ENCODE measurements at places on chromosomes 1 and 21. TPM values are rescaled to one million over a fixed set of nuclear protein-coding genes. Genes with fewer than 3 reads are reported as not detected.

GRCh38 chr1:119266858-119267257 is 101.7 kb upstream of the HAO2 start:
- DNase-seq = no peak

Gene NUAK2
- polyA plus RNA-seq = 9.2 TPM

DNA sequence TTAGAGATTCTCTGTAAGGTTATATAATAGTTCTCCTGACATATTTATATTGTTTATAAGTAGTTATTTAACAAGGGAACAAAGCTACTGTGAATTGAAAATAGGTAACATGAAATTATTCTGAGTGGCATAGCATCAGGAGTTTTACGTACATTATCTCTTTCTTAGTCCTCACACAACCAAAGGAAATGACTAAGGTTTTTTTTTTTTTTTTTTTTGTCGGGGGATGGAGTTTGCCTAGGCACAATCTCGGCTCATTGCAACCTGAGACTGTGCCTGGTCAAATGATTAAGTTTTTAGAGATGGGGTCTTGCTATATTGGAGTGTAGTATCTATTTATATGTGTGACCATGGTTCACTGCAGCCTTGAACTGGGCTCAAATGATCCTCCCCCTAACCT is 24.9 kb downstream of the TMED5 start:
- no peak for DNase-seq

DNA sequence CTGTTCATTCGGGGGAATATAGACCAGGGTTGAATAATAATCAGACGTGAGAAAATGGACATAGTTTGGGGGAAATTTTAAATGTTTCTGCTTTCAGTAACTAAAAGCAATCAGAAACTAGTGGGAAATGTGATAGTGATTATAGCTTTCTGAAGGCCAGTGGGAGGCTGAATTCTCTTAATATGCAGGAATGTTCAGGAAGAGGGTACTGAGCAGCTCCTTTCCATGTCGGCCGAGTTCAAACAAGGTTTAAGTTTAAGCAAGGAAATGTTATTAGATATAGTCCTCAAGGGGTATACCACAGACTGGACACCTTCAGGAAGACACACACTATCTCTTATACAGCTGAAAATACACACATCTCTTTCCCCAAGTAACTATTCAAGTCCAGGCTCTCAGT is 105.5 kb downstream of the HHAT start:
- DNase-seq = no peak

- no peak for DNase-seq
These were observed 491.0 kb downstream of the MATN1 start for GRCh38 chr1:30232288-30232899.

Gene SYT6
- not detected for polyA plus RNA-seq

- DNase-seq = no peak
These were observed 63.8 kb downstream of the ARHGEF16 start for GRCh38 chr1:3518256-3518655.

GRCh38 chr1:199742547-199742946 is 285.0 kb upstream of the NR5A2 start:
- DNase-seq = no peak

GRCh38 chr21:40936771-40937261 is 89.9 kb upstream of the DSCAM start:
- no peak for DNase-seq

- DNase-seq = no peak
These were observed 1133.1 kb downstream of the PLA2G4A start for GRCh38 chr1:187961895-187962294.

- no peak for DNase-seq
These were observed 63.0 kb upstream of the BACH1 start for GRCh38 chr21:29235714-29236197.

DNA sequence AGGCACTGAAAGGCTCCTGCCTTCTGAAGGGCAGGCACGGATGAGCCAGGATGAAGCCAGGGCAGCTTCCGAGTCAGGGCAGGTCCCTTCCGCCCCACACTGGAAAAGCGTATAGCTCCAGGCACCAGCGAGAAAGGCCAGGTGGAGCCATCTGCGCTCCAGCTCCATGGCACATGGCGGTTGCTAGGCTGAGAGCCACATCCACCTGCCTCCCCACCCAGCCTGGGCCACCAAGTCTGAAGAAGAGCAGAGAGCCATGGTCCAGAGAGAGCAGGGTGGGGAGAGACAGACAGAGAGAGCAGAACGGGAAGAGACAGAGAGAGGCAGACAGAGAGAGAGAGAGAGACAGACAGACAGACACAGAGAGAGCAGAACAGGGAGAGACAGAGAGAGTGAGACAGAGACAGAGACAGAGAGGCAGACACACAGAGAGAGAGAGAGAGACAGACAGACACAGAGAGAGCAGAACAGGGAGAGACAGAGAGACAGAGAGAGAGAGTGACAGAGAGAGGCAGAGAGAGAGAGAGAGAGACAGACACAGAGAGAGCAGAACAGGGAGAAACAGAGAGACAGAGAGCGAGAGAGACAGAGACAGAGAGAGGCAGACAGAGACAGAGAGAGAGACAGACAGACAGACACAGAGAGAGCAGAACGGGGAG is 5.2 kb downstream of the FNDC10 start:
- no peak for DNase-seq

DNA sequence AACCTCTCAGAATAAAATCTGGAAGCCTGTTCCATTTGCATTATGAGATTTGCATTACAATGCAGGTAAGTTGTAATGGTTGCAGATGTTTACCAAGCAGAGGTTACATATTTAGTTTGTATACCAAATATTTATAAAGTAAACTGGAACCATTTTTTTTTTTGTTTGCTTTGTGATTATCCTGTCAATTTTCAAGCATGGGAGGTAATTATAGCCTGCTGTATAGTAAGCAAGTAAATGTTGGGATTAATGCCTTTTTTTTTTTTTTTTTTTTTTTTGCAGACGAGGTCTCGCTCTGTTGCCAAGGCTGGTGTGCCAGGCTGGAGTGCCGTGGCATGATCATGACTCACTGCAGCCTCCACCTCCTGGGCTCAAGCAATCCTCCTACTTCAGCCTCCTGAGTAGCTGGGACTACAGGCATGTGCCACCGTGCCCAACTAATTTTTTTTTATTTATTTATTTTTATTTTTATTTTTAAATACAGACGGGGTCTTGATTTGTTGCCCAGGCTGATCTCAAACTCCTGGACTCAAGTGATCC is 21.0 kb downstream of the NFYC start:
- DNase-seq = no peak

Gene KRTAP19-1
- polyA plus RNA-seq = not detected

Gene PCAT6
- polyA plus RNA-seq = 1.8 TPM

- no peak for DNase-seq
These were observed 352.9 kb downstream of the LTN1 start for GRCh38 chr21:28639737-28640136.

DNA sequence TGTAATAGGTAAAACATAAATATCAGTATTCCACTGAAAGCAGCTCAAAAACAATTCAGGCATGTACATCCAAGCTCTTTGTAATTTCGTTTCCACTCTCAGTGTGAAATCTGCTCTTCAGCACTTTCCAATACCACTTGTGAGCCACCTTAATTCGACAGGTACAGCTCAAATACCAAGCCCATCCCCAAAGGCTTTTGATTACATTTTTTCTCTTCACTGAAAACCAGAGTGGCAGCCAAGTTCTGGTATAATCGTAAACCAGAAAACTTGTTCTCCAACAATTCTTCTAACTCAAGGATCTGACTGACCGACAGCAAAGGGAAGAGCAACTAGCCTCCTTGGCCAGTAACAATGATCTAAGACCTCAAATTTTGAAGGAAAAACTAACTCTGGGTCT is 36.8 kb downstream of the FBXO42 start:
- peak; percentile 6 for DNase-seq

DNA sequence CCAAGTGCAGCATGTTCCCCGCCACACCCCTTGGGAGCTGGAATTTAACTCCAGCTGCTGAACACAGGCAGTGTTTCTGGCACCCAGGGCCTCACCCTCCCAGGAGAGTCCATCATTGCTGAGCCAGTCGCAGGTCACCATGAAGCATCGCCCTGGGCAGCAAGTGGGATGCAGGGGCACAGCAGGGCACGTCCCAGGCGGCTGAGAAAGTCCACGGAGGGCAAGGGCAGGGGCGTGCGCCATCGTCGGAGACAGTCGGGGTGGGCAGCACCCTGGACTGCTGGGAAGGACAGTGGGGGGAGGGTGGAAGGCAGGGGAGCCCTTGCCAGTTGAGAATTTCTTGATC is 69.2 kb upstream of the PDE9A start:
- DNase-seq = no peak

DNA sequence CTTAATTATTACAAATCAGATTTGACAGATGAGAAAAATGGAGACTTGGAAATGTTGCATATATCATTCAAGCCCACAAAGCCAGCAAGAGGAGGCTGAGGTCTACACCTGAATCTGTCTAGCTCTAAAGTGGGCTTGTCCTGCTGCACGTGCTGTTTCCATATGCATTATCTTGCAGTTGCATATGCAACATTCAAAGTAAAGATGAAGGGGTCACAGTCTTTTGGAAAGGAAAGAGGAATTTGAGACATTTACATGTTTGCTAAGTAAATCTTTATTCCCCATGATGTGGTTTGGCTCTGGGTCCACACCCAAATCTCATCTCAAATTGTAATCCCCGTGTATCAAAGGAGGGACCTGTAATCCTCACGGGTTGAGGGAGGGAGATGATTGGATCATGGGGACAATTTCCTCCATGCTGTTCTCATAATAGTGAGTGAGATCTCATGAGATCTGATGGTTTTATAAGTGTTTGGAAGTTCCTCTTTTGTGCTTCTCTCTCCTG is 98.3 kb downstream of the BACH1 start:
- no peak for DNase-seq

- no peak for DNase-seq
These were observed 62.3 kb downstream of the NID1 start for GRCh38 chr1:236002572-236002971.

DNA sequence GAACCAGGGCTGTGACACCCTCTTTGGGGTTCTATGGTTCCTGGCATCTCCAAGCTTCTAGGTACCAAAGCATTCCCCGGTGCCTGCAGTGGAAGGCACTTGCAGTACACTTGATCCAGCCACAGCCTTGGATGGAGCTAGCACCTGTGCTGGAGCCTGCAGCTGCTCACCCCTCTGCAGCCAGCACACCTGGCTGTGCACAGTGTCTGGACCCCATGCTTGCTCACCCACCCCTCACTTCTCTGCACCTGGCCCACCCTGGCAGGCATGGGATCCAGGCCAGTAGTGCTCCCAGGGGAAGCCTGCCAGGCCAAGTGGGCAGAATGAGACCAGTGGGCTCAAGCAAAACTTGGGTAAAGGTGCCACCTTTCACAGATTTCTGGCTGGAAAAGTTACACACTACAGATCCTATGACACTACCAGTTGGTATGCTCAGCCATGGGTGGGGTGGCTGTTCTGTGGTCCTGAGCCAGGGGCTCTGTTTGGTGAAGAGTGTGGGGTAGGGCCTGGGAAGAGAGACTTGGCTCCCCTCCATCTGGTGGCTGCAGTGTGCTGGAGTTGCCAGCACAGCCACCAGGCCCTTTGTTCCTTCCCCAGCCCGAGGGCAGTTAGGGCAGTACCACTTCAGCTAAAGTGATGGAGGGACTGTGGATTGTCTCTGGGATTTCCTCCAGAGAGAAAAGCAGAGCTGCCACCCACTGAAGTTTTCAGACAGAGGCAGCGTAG is 157.8 kb upstream of the LRRC7 start:
- DNase-seq = no peak

Measured in lung (tissue), 17 donors.